NCI-H1092 (cell line): ENCODE measurements at places on chromosomes 16 and 17.

DNA sequence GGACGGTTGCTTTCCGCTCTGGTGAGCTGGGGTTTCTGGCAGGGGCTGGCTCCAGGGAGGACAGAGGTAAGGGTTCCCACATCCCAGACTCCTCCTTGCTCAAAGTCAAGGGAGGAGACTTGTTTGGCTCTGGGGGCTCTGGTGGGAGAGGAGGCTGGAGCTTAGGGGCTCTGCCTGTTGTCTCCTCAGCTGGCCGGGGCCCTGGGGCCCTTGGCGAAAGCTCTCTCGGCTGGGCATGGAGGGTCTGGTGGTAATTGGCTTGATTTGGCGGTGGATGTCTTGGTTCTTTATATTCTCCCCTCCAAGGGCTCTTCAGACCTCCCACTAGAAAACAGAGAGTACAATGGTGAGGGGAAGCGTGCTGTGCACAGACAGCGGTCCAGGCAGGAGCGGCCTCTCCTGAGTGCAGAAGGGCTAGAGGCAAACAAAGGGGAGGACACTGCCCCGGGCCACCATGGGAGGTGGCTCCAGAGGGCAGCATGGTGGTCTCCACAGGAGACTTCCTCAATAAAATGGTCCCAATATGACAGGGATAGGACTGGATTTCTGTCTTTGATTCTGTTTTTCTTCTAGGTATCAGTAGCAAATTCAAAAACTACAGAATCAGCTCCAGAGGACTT, 5.7 kb upstream of the SPATA32 start:
- DNase-seq = no peak

DNA sequence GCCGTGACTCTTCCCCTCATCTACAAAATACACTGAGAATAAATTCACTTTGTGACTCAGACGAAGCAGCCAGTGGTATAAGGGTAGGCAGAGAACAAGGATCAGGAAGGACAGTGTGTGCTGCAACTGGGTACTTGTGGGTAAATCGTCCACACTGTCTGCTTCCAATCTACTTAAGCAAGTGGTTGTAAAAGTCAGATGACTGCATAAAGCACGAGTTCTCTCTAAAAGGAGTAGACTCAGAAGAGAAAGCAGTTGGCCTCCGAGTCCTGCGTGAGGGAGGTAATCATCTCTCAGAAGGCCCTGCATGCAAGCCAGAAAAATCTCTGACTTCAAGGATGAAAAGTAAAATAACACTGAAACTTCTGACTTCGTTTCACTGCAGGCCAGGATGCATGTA, 43.1 kb downstream of the ANKFY1 start:
- DNase-seq = no peak

DNA sequence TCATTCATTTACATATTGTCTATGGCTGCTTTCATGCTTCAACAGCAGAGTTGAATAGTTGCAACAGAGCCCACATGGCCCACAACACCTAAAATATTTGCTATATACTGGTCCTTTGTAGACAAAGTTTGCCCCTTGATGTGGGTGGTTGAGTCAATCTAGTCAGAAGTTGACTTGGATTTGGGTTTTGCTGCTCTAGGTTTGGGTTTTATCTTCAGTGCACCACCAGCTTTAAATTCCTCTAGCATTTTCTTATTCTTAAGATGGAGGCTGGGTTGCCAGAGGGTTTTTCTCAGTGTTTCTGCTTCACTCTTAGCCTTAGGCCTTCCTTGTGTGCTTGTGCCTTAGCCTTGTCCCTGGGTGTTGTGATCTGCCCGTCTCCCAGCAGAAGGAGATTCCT, 51.0 kb downstream of the CCDC182 start:
- DNase-seq = no peak

GRCh38 chr16:15459791-15460190, 25.4 kb downstream of the BMERB1 start:
- DNase-seq = no peak

GRCh38 chr16:27980076-27980775, 83.3 kb downstream of the GSG1L start:
- DNase-seq = no peak

DNA sequence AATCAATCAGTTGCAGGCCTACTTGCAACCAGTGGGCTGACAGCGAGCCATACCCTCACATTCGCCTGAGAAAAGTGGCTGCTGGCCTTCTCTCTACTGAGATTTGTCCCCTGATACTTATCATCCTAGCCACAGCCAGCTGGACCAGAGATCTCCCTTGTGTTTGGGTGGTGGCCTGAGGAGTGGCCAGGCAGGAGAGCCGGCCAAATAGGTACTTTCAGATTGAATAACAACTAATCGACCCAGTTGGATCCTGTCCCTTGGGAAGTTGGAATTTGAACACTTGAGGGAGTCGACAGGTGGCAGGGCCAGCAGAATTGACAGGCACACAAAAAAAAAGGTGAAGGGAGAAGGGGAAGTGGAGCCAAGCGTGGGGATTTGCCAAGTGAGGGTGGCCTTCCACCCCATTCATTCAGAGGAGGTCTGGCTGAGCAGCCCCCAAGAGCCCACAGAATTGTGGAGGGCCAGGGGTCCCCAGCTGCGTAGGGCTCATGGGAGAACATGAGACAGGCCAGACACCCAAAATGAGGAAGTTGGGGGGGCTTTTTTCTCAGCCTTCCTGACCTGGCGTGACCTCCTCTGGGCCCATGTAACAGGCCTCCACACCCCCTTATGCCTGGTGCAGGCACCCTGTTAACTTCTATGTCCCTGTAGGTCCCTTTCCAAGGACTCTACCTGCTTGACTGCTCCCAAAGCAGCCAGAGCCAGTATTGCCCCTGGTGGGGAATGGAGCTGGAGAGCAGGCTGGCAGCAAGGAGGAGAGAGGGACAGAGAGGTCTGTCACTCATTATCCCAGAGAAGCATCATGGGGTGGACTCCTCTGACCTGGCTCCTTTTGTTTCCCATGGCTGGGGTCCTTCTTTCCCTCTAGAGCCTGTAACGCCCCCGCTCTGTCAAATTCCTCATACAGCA, 2.9 kb upstream of the RANGRF start:
- no peak for DNase-seq
